ENCODE measurements at places on chromosomes 1 and 21.
A peak's percentile ranks its signal among the peaks of the same experiment; 100 is the strongest.

DNA sequence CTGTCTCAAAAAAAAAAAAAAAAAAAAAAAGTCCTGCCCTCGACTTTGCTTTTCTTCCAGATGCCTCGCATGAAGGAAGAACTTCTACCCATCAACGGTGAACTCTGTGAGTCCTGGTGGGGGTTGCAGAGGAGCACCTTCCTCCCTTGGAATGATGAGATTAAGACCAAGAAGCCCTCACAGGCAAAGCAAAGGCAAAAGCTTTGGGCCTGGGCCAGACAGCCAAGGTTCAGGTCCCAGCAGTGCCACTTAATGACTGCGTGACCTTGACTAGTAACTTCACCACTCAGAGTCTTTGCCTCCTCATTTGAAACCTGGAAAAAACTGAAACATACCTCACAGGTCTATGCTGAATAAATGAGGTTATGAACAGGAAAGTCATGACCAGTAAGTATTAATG is 55.5 kb downstream of the ZSCAN20 start:
- no peak for DNase-seq

- no peak for DNase-seq
These were observed 17.5 kb upstream of the ALPL start for GRCh38 chr1:21491488-21492355.

DNA sequence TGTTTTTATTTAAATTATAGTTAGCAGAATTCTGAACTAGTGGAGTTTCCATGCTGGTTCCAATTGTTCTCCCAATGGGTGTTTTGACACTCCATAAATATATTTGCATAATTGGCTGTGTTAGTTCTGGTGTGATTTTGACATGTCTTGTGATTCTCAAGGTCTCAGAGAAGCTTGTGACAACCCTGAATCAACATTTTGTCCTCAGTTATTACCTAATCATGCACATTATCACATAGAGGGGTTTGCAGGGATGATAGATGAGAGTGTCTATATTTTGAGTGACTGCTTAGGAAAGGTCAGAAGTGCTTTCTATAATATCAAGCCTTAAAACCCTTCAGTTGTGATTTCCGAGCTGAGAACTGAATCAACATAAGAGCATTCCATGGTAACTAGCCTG is 11.5 kb upstream of the KCNK2 start:
- no peak for DNase-seq

- no peak for DNase-seq
These were observed 32.1 kb upstream of the HMGN1 start for GRCh38 chr21:39381009-39381408.

DNA sequence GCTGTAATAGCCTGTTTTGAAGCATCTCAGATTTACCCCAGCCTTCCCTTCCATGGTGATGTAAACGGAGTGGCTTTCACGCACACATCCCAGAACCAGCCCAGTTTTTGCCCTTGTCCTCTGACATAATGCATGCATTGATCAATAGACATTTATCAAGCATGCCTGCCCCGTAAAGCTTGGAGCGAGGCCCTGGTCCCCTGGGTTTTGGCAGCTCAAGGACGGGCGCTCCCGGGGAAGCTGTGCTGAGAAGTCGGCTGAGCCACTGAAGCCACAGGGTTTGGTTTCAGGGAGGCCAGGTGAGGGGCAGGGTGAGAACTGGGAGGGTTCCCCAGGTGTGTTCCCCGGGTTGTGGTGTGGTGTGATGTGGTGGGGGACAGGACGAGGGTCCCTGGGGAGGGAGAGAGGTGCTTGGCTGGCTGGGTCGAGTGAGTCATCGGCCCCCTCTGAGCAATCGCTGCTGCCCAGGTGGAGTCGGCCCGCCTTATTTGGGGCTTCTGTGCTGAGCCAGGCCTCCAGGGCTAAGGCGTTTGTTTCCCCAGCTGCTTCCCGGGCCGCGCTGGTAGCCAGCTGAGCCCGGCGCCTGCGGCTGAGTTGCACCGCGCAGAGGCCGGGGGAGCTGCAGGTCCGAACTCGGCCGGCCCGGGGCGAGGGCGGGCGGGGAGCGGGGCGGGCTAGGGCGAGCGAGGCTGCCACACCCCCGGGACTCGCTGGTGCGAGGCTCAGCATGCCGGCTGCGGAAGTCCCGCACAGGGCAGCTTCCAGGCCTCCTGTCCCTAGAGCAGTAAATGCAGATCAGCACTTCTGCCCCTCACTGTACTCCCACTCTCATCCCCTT is 23.6 kb downstream of the ATP2B4 start:
- DNase-seq = peak; percentile 91

DNA sequence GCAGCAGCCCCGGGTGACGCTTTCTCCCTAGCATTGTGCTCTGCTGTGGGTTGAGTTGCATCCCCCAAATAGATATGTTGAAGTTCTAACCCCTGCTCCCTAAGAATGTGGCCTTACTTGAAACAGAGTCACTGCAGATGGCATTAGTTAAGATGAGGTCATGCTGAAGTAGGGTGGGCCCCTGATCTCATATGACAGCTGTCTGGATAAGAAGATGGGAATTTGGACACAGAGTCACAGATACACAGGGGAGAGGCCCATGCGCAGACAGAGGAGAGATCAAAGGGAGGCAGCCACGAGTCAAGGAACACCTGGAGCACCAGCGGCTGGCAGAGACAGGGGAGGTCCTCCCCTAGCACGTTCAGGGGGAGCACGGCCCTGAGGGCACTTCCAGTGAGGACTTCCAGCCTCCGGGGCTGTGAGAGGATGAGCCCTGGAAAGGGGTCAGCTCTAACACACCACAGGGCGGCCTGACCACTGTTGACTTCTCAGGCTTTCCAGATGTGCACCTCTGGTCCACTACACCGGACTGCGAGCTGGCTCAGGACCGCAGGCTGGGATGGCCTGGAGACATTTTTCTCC is 46.4 kb downstream of the ABCG1 start:
- DNase-seq = no peak

GRCh38 chr1:59331686-59332620 is 35.1 kb downstream of the FGGY start:
- no peak for DNase-seq

DNA sequence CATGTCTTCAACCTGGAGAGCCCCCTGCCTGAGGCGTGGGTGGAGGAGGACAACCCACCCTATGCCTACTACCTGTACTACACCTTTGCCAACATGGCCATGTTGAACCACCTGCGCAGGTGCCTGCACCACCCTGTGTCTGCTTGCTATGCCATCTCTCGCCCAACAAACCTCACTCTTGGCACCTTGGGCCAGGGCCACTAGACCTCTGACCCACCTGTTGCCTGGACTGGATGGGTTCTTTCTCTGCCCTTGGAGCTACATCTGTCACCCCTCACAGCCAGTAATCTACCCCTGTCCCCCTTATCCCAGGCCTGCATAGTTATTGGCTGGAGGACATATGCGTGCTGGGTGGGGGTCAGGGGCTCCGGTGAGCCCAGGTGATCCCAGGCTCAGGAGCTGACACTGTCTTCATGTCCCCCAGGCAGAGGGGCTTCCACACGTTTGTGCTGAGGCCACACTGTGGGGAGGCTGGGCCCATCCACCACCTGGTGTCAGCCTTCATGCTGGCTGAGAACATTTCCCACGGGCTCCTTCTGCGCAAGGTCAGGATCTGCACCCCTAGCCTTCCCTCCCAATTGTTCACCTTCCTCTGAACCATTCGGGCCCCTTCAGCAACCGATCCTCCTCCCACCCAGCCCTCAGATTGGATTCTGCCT is 9.9 kb downstream of the AMPD2 start:
- DNase-seq = no peak

- DNase-seq = no peak
These were observed 25.9 kb downstream of the EPHX1 start for GRCh38 chr1:225835856-225836255.

- DNase-seq = no peak
These were observed 15.3 kb upstream of the SHCBP1L start for GRCh38 chr1:182968151-182968741.

DNA sequence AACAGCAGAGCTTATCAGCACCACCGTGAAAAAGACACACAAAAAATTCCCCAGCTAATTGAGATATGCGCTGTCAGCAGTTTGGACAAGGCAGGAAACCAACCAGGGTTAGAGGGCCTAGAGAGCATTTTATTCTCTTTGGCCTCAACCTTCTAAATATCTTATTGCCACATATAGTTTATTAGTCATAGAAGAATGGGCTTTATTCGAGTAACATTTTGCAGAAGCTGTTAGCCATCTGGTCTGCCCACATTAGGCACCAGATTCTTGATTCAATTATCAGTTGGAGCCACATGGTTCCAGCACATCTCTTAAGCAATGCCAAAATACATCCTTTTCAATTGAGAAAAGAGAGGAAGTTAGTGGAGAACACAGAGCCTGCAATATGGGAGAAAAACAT is 109.9 kb upstream of the CXADR start:
- DNase-seq = no peak
